NCI-H1436 (cell line): ENCODE measurements at places on chromosomes 7 and 10.
A peak's percentile ranks its signal among the peaks of the same experiment; 100 is the strongest.

- no peak for DNase-seq
Observed at GRCh38 chr7:155685070-155685790, 40.8 kb downstream of the RBM33 start.

GRCh38 chr7:101120315-101120714 is 6.6 kb upstream of the SERPINE1 start:
- DNase-seq = no peak

DNA sequence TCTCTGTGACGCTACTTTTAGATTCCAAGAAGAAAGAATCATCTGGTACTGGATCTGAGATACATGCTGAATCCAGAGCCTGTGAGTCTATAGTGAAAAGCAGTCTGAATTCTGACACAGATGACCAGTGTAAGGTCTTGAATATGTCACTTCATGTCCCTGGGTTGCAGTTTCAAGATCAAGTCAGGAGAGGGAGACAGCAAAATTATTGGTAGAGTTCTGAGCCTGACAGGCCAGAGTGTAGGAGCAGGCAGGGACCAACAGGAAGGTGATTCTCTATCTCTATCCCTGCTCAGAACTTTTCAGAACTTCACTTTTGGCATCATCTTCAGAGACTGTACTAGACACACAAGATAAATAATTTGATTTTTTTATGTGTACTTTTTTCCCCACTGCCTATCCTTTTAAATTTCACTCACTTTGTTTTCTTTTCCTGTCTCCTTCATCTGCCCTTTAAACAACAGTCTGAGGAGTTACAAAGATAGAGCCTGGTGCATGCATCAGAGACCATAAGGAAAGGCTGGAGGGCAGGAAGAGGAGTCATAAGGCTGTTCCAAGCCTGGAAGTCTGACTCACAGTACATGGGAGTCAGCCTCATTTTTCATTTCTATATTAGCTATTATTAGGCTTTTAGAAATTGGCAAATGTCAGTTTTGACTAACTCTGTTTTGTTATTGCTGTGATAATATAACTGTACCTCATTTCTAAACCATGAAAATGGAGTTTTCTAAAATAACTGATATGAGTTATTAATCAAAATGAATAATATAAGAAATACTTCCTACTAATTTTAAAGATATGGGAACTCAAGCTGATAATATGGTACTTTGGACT is 120.2 kb upstream of the TMEM229A start:
- DNase-seq = no peak

DNA sequence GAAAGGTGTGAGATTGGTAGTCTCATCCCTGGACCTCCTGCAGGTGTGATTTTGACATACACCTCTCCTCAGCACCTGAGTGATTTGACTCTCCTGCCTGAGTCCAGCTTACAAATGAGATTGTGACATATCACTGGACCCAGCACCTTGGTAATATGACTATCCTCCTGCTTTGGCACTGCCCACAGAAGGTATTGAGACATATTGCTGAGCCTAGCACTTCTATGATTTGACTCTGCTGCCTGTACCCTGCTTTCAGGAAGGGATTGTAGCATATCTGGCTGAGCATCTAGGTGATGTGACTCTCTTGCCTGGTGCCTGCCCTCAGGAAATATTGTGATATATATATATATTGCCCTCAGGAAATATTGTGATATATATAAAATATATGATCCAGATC is 43.5 kb upstream of the ZNF680 start:
- DNase-seq = no peak

GRCh38 chr7:5183155-5183554 is 6.9 kb upstream of the WIPI2 start:
- no peak for DNase-seq

- DNase-seq = no peak
Observed at GRCh38 chr10:68828833-68829232, 1.5 kb downstream of the STOX1 start.

DNA sequence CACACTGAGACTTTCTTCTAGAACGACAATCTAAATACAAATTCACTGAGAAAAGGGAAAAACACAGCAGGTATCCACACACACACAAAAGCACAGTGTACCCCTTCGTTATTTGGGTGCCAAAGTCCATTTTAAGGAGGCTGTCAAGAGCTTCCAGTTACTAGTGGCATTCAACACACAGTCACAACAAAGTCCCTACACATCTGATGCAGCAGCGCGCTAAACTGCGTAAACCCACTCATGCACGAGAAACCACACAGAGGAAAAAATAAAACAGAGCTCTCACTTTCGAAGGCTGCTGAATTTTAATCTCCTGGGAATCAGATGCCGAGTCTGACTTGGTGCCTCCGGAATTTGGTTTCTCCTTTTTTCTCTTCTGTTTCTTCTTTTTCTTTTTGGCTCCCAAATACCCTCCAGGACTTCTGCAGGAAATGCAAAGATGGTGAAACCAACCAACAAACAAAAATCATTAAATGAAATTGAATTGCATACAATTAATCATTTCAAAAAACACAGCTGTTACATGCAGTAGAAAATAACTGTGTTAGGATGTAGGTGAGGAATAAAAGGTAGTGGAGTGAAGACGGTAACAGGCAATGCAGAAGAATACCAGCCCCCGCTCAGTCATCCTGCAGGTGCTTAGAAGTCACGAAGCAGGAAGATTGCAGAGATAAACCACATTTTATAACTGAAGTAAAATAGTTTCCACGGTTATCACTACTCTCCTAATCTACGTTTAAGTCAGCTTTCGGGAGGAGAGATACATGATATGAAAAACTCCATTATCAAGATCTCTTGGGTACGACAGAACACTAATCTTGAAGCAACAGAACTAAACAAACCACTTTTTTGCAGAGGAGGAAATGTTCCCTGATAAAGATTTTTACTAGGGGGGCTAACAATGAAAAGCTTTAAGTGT is 27.1 kb downstream of the NMT2 start:
- no peak for DNase-seq

DNA sequence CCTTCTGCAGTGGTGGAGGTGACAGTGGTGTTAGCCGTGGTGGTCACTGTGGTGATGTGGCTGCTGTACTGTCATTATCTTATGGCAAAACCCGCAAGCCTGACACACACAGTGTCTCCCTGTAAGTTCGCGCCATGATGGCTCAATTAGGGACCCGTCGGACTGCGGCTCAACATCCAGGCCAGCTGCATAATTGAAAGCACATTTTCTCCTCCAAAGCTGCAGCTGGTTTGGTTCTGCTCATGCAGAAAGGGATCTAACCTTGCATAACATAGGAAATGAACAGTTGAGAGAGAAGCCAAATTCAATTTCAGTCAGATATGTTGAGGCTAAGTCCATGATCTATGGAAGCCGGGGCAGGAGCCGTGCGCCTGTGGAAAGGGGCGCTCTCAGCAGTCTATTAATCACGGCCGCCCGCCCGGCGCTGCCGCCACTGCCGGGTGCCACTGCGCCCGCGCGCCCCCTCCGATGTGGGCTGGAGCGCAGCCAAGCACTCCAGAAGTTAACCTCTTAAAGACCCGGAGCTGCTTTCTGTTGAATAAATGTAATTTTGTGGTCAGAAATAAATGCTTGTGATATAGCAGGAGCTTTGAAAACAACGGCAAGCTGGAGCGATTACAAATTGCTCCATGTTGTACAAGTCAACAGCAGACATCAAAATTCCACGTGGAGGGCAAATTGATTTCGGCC is 227.7 kb downstream of the CUX1 start:
- DNase-seq = no peak

GRCh38 chr7:107563081-107563774 is 492 bp downstream of the COG5 start:
- no peak for DNase-seq

GRCh38 chr7:52799817-52800216 is 235.6 kb upstream of the POM121L12 start:
- DNase-seq = no peak

GRCh38 chr7:91567081-91568012 is 303.1 kb downstream of the FZD1 start:
- no peak for DNase-seq

GRCh38 chr10:18136073-18136791 is 4.0 kb upstream of the CACNB2 start:
- no peak for DNase-seq

DNA sequence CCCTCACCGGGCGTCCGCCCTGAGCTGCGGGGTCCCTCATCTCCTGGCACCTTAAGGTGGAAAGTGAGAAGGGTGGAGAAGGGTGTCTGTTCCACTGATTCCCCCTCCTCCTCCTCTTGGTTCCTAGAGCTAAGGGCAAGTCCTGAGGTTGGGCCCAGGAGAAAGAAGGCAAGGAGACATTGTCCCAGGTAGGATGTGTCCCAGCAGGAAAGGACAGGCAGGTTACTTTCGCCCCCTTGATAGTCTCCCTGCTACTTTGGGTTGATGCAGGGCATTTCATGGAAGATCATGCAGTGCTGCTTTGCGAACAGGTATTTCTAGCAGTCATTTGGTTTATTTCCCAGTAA is 582 bp downstream of the STEAP2 start:
- no peak for DNase-seq

- no peak for DNase-seq
Observed at GRCh38 chr10:116190883-116191282, 82.1 kb downstream of the GFRA1 start.

- DNase-seq = no peak
Observed at GRCh38 chr10:72173619-72174296, 42.1 kb upstream of the ANAPC16 start.

GRCh38 chr10:124328477-124329220 is 90.1 kb downstream of the OAT start:
- no peak for DNase-seq

GRCh38 chr7:141115965-141116364 is 42.1 kb downstream of the TMEM178B start:
- peak; percentile 77 for DNase-seq

GRCh38 chr7:140079121-140079536 is 16.4 kb upstream of the PARP12 start:
- DNase-seq = no peak

DNA sequence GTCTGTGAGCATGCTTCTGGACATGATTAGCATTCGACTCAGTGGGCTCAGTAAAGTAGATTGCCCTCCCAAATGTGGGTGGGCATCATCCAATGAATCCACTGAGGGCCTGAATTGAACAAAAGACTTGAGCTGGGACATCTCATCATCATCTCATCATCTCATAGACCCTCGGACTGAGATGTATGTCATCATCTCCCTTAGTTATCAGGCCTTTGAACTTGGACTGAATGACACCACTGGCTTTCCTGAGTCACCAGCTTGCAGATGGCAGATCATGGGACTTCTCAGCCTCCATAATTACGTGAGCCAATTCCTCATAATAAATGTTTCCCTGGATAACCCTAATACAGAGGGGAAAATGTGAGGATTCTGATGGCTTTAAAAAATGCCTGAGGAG is 128.3 kb upstream of the LSM8 start:
- no peak for DNase-seq

DNA sequence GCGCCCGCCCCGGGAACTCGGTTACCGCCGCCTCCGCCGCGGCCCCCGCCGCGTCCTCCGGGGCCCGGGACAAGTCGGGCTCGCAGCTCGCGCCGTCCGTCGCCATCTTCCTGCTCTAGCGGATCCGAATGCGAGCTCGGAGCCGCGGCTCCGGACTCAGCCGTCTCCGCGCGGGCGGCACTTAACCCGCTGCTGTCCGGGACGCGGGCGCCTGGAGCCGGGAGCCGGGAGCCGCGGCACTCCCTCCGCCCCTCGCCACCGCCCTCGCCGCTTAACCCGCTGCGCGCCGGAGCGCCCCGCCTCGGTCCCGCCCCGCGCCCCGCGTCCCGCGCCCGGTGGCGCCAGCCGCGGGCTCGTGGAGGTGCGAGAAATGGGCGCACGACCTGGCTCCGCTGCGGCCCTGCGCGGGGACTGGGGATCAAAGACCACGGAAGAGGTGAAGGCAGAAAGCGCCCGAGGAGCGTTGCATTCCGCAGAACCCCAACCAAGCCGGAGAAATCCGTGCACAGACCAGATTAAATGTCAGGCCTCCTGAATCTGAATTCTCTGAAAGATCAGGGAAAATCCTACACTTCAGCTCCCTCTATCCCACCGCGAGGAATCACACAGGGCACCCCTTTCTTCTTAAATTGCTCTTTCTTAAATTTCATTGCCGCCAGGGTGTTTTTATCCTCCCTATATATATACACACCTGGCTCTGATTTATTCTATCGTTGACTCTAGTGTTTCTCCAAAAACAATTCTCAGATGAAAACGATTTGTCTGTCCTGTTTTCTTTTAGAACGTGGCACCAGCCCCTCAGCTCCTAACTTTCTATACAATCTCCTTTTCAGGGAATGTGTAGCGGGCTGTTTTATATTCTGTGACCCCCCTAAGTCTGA is at the start of gene CTTNBP2:
TSS of gene CTTNBP2 (minus strand) at position 132 of the 881 bp plus-strand sequence. CDS start at position 106, 26 bp downstream.
- DNase-seq = no peak
